Chondrocyte (in vitro differentiated cells): ENCODE measurements at places on chromosomes 4 and X. TPM values are rescaled to one million over a fixed set of nuclear protein-coding genes. Genes with fewer than 3 reads are reported as not detected.
A peak's percentile ranks its signal among the peaks of the same experiment; 100 is the strongest.

GRCh38 chrX:83508006-83508405 lies at the start of gene POU3F4:
Gene POU3F4 (plus strand): TSS chrX:83508290. CDS start chrX:83508325, 35 bp downstream.
- peaks cover 51% of the 10 kb centered on the region for H3K27me3 ChIP-seq
- no peak within 1 kb of the TSS for H3K27ac ChIP-seq
- no peak for DNase-seq
- H3K4me1 ChIP-seq = no peaks in the 10 kb centered on the region
- H3K36me3 ChIP-seq = no peaks in the 10 kb centered on the region
- no peak within 1 kb of the TSS for H3K4me3 ChIP-seq

DNA sequence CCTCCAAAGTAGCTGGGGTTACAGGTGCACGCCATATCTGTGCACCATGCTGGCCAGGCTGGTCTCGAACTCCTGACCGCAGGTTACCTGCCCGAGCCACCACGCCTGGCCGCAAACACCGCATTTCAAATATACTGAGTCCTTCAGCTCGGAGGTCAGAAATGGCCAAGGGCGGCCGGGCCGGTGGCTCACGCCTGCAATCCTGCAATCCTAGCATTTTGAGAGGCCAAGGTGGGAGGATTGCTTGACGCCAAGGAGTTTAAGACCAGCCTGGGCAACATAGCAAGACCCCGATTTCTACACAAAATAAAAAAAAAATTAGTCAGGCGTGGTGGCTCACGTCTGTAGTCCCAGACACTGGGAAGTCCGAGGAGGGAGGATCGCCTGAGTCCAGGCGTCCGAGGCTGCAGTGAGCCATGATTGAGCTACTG lies 71.9 kb upstream of the PPP2R3B start:
- H3K4me1 ChIP-seq = no peaks in the 10 kb centered on the region
- H3K27me3 ChIP-seq = peaks cover 5% of the 10 kb centered on the region
- peak; percentile 53 for DNase-seq
- H3K4me3 ChIP-seq = no peak overlapping the region

- no peaks in the 10 kb centered on the region for H3K27me3 ChIP-seq
Observed at GRCh38 chr4:128565565-128566186, 243.8 kb upstream of the JADE1 start.

The APLN gene
- total RNA-seq = 0.19 to 1.3 TPM (median 1.1 TPM) in 3 replicates

DNA sequence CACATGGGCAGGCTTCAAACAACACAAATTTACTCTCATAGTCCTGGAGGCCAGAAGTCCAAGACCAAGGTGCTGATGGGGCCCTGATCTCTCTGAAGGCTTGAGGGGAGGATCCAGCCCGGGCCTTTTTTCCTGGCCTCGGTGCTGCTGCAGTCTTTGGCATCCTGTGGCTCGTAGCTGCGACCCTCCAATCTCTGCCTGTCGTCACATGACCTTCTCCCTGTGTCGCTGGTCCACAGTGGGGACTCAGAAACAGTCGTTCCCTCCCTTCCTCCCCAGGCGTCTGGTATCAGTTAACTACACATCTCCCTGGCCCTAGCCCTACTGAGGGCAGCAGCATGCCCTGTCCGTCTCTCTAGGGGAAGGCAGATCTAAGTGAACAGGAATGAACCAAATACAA lies 19.1 kb upstream of the MSX1 start:
- no peak overlapping the region for H3K4me3 ChIP-seq
- H3K27ac ChIP-seq = no peak overlapping the region
- no peak for DNase-seq
- no peaks in the 10 kb centered on the region for H3K4me1 ChIP-seq

DNA sequence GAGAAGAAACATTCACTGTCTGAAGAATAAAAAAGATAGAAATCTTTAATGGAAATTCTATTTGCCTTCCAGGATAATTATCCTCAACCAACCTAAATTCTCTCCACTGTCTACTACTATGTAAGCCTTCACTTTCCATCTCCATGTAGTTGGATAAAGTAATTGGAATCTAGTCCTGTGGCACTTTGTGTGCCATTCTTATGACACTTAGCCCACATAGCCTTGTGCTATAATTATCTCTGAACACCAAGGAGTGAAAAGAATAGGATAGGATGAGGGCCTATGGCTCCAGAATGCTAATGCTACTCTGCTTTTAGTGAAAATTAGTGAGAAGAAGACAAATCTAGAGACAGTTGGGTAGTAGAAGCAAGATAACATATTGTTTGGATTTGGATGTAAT lies 20.2 kb downstream of the PRSS48 start:
- H3K4me1 ChIP-seq = peaks cover 23% of the 10 kb centered on the region
- DNase-seq = no peak
- H3K27ac ChIP-seq = peak overlapping the region; percentile 42
- no peaks in the 10 kb centered on the region for H3K27me3 ChIP-seq
- no peak overlapping the region for H3K4me3 ChIP-seq

DNA sequence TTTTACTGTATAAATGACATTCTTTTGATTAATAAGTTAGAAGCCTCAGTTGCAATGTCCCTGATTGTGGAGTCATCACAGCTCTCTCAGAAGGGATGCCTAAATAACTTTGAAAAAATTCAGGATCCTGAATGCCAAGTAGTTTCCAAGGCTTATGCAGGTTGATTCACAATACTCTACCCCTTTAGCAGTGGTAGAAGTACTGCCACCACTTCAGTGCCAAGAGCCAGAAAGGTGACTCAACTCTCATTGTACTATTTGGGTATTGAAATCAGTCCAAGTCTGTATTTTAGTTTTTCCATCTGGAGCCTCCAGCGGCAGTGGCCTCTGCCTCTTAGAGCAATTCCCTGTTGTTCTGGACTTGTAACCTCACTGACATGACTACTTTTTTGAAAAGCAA lies 320.1 kb upstream of the NDST4 start:
- H3K27me3 ChIP-seq = no peaks in the 10 kb centered on the region
- DNase-seq = no peak
- H3K27ac ChIP-seq = no peak overlapping the region
- H3K4me3 ChIP-seq = no peak overlapping the region

The PCYT1B gene
- total RNA-seq = 3.1 to 7.1 TPM (median 4.5 TPM) in 3 replicates

DNA sequence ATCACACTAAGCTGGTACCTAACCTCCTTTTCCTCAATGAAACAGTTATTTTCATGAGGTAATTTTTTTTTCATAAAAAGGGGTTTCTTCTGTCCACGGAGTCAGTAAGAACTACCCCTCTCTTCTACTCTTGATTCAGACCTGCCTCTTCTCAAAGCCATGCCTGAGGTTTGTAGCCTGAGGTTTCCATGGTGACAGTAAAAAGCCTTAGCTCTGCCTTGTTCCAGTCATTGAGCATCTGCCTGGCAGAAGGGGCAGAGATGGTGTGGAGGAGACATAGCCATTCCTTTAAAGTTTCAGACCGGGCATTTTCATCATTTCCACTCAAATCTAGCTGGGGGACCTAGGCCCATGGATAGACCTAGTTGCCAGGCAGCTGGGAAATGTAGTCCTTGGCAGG lies 135.5 kb downstream of the REPS2 start:
- no peaks in the 10 kb centered on the region for H3K36me3 ChIP-seq
- no peak overlapping the region for H3K27ac ChIP-seq
- DNase-seq = no peak
- peaks cover 12% of the 10 kb centered on the region for H3K27me3 ChIP-seq

The UCP1 gene
- total RNA-seq = not detected in 3 replicates

DNA sequence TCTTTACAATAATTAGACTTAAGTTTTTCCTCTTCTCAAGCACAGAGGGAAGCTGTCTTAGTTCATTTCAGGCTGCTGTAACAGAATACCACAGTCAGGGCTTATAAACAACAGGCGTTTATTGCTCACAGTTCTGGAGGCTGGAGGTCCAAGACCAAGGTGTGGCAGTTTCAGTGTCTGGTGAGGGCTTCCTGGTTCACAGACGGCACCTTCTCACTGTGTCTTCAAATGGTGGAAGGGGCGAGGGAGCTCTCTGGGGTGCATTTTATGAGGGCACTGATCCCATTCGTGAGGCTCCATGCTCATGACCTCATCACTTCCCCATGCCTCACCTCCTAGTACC lies 115.7 kb upstream of the MXRA5 start:
- no peak for DNase-seq
- no peak overlapping the region for H3K27ac ChIP-seq
- no peak overlapping the region for H3K4me3 ChIP-seq
- no peaks in the 10 kb centered on the region for H3K27me3 ChIP-seq
- H3K4me1 ChIP-seq = peaks cover 29% of the 10 kb centered on the region
- no peaks in the 10 kb centered on the region for H3K36me3 ChIP-seq

DNA sequence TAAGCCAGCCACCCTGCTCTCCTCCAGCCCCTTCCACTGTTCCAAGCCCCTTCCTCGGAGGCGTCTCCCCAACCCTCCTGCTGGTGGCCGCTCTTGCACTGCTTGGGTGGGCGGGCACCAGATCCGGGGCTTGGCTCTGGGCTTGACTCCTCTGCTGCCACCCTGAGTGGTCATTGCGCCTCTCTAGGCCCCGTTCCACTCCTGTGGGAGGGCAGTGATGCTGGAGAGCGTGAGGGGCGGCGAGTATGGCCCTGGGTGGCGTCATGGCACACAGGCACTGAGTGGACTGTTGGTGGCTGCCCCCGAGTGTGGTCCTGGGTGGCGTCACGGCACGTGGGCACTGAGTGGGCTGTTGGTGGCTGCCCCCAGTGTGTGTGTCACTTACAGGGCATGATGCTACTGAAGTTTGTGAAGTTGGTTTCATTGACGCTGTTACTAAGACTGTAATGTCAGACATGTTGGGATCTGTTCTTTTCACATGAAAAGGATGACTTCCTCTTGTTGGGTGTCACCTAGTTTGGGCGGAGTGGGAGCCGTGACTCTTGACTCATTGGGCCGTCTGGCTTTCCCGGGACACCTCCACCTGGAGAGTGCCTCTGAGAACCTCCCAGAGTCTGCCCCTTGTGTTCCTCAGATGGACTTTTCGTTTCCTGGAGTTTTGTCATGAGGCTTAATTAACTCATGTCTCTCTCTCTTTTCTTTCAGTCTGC lies 55.9 kb upstream of the HGFAC start:
- peaks cover 37% of the 10 kb centered on the region for H3K4me1 ChIP-seq
- H3K4me3 ChIP-seq = no peak overlapping the region
- peaks cover 2% of the 10 kb centered on the region for H3K36me3 ChIP-seq
- H3K27me3 ChIP-seq = no peaks in the 10 kb centered on the region

DNA sequence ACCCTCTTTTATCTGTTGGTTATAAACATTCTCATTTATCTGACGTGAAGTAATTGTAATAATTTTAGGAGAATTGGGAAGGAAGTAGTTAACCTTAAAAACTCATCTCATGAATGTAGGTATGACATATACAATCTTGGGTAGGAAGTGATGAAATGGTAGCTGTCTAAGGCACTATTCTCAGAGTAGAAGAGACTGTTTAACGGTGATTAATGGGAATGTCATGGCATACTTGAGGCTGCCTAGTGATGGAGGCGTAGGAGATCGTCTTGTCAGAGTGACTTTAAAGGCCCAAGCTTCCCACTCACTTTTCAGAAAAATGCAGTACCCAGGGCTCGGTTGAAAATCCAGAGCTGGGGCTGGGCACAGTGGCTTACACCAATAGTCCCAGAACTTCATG lies 19.4 kb upstream of the AGA start:
- H3K27me3 ChIP-seq = no peaks in the 10 kb centered on the region
- no peak overlapping the region for H3K27ac ChIP-seq
- DNase-seq = no peak
- no peaks in the 10 kb centered on the region for H3K36me3 ChIP-seq
- H3K4me1 ChIP-seq = no peaks in the 10 kb centered on the region
- H3K4me3 ChIP-seq = no peak overlapping the region

- no peak overlapping the region for H3K27ac ChIP-seq
- H3K36me3 ChIP-seq = no peaks in the 10 kb centered on the region
- DNase-seq = no peak
- H3K4me3 ChIP-seq = no peak overlapping the region
Observed at GRCh38 chr4:11675051-11675800, 246.5 kb upstream of the HS3ST1 start.

DNA sequence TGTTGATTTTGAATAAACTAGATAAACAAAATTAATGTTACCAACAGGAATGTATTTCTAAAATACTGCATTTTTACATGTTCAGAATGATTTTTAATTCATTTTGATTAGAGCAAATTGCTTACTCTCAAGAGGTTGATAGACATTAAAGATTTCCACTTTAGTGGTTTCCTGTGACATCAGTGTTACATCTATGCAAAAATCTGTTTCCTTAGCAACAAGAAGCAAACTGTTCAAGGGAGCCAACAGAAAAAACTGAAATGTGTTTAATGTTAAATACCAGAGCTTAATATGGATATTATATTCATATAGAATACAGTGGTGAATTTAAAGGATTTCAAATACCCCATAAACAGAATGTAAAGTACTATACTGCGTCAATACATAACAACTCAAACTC lies 277.8 kb downstream of the GABRG1 start:
- H3K27ac ChIP-seq = no peak overlapping the region
- no peaks in the 10 kb centered on the region for H3K4me1 ChIP-seq
- H3K36me3 ChIP-seq = no peaks in the 10 kb centered on the region
- no peaks in the 10 kb centered on the region for H3K27me3 ChIP-seq
- no peak for DNase-seq
- no peak overlapping the region for H3K4me3 ChIP-seq

The KIF4A gene
- 4.5 to 5.9 TPM (median 5.3 TPM) in 3 replicates for total RNA-seq

DNA sequence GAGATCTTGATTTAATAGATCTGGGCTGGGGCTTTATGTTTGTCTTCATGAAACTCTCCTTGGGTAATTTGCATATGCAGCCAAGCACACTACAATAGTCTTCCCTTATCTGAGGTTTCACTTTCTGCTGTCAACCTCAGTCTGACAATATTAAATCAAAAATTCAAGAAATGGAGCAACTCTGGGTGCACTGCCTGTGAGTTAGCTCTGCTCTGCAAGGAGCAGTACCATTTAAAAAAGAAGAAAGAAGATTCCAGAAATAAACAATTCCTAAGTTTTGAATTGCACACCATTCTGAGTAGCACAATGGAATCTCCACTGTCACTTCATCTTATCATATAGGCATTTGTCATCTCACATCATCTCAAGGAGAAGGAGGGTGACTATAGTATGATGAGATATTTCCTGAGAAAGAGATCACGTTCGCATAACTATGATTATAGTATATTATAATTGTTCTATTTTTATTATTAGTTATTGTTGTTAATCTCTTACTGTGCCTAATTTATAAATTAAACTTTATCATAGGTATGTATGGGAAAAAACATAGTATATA lies 9.4 kb downstream of the FNIP2 start:
- H3K4me3 ChIP-seq = no peak overlapping the region
- peaks cover 52% of the 10 kb centered on the region for H3K4me1 ChIP-seq
- H3K36me3 ChIP-seq = no peaks in the 10 kb centered on the region
- H3K27me3 ChIP-seq = no peaks in the 10 kb centered on the region
- peak overlapping the region; percentile 23 for H3K27ac ChIP-seq
